ENCODE measurements at places on chromosomes 7 and 10.

GRCh38 chr7:126016722-126017121 lies 1087.1 kb upstream of the POT1 start:
- no peak for DNase-seq

DNA sequence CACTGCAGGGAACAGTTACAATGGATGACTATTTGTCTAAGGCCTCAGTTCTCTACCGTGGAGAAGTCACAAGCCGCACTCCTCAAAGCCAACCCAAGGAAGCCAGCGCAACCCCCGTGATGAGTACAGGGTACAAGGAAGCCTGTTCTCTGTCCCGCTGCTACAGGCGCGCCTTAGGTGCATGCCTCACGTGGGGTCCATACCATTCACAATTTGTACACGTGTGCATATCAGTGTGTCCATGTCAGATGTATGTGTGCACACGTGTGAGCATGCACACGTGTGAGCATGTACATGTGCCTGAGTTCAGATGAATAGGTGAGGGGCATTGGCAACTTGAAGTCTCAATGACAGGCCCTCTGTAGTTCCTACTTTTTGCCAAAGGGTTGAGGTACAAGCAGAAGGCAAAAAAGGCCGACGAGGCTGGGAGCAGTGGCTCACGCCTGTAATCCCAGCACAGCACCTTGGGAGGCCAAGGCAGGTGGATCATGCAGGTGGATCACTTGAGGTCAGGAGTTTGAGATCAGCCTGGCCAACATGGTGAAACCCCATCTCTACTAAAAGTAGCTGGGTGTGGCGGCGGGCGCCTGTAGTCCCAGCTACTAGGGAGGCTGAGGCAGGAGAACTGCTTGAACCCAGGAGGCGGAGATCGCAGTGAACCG lies 62.8 kb downstream of the CTBP2 start:
- no peak for DNase-seq

- DNase-seq: no peak
Observed at GRCh38 chr7:94418851-94419250, 24.2 kb downstream of the COL1A2 start.

- no peak for DNase-seq
Observed at GRCh38 chr7:6284461-6285360, 12.3 kb upstream of the CYTH3 start.

DNA sequence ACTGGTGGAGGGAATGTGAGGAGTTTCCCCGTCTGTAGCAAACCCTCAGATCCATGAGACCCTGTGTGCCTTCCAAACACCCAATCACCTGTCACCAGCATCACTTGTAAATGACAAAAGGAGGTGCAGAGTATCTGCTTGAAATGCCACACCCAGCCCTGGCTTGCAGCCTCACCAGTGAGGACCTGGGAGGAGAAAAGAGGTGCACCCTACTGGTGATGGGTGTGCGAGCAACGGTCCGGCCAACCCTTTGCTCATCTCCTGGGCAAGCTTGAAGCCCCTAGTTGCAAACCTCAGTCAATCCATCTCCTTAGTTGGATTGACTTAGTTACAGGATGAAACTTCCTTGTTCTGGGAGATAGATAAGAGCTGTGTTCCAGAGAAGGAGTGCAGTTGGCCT lies 62.4 kb upstream of the WAPL start:
- DNase-seq: no peak

- DNase-seq: no peak
Observed at GRCh38 chr7:142717453-142717852, 31.8 kb upstream of the PRSS1 start.

GRCh38 chr7:40329601-40330153 lies 194.9 kb downstream of the SUGCT start:
- DNase-seq: peak; percentile 20

DNA sequence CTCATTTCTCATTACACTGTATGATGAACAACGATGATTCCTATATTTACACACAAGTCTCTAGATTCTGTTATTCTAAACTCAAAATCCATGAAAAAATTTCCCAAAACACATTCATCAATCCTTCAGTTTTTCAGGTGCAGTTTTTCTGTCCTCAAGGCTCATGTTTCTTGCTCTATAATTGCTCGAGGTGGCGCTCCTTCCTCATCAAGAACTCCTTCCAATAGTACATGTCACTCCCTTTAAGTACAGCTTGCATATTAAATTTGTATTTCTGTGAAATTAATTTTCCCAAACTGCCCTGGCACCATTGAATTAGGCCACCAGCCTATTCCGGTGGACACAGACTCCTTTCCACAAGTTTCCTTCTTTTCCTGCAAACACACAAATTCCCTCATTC lies 188.7 kb upstream of the MINDY3 start:
- no peak for DNase-seq

- no peak for DNase-seq
Observed at GRCh38 chr10:79420974-79421688, 24.3 kb downstream of the ZCCHC24 start.

- no peak for DNase-seq
Observed at GRCh38 chr7:13989126-13989948, at the start of gene ETV1. Gene ETV1, minus strand, starts transcription at chr7:13989666. Its CDS starts 614 bp downstream, at chr7:13989052.

- no peak for DNase-seq
Observed at GRCh38 chr10:101305320-101306241, 48.4 kb upstream of the BTRC start.

DNA sequence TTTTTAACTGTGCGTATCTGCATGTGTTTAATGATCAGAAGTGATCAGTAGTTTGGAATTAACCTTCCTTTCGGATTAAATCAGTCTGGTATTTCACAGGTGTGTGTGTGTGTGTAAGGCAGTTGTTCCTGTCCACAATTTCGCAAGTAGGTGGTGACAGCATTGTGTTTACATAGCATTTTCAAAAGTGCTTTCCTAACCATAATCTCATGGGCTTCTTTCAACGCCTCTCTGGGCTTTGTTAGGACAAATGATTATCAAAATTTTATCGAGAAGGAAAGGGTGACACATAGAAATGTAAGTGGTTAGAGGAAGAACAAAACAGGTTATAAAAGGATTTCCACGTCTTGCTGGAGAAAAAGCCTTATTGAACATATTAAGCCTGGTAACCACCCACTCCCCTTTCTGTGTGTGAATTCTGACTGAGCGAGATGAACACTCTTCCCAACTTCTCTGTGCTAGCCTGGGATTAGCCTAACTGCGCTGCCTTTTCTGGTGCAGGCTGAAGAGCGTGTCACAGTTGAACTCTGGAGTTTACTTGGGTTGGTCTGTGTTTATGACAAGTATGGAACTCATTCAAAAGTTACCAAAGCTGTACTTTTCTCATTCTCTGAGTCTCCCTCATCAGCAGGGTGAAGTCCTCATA lies 292.3 kb upstream of the PITRM1 start:
- DNase-seq: no peak

- no peak for DNase-seq
Observed at GRCh38 chr7:121195874-121196273, 132.9 kb upstream of the WNT16 start.

- DNase-seq: no peak
Observed at GRCh38 chr7:88224601-88225275, 4.9 kb upstream of the SRI start.

GRCh38 chr10:9625304-9625703 lies 1392.4 kb upstream of the CELF2 start:
- no peak for DNase-seq

DNA sequence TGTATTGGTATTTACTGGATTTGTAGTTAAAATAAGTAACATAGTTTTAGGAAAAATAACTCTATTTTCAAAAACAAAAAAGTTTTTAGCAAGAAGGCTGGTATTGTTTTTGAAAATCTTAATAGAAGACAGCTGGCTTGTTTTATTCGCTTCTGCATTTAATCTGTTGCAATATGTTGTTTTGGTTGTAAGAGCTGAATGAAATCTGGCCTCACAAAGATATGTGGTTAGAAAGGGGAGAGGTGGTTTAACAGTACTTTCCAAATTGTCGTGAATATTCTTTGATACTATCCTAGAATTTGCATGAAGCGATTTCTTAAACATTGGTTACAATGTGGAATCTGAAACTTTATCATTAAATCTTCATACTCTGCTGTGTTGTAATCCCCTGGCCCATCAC lies 355.9 kb upstream of the FZD8 start:
- no peak for DNase-seq

DNA sequence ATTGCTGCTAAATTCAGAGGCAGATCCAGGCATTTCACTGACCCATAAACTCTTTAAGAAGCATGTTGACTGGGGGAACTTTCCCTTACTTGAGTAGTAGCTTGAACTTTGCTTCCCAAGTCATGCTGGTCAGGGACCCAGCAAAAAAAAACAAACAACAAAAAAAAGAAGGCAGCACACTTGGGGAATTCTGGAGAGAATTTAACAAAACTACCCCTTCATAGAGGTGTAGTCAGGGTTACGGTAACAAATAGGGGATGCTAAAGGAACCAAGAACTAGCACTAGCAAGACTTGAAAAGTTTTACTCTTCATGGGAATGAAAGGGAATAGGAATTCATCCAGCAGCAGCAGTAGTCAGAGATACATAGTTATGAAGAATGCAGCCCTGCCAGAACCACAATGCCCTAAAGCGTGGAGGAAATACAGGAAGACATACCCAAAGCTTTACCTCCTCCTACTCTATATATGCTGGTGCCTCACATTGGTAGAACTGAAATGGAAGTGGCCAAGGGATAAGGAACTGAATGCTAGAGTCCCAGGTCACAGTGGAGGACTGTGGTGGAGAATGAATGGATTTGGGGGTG lies 67.3 kb downstream of the PHYHIPL start:
- DNase-seq: no peak

GRCh38 chr7:156095908-156096539 lies 283.8 kb upstream of the SHH start:
- DNase-seq: peak; percentile 28

GRCh38 chr10:73911553-73912004 lies 647 bp downstream of the PLAU start:
- no peak for DNase-seq

GRCh38 chr7:90587766-90588165 lies 8.4 kb upstream of the CDK14 start:
- no peak for DNase-seq

DNA sequence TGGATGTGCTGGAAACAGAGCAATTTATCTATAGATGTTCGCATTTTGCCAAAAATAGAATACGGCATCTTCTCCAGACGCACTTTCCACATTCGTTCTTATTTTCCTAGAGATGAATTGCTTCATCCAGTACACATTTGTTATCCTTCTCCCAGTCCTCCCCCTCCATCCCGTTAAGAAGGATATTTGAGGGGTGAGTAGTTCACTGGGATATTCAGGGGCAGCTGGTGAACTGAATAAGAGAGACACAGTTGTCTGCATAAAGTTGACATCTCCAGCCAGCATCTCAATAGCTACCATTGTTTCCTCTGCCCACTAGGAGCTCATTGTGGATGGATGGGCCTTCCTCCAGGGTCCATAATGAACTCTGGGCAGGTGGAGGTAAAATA lies 456.8 kb upstream of the NRP1 start:
- no peak for DNase-seq

- DNase-seq: no peak
Observed at GRCh38 chr10:70733051-70733450, 52.1 kb downstream of the TBATA start.

GRCh38 chr10:127012071-127012768 lies 107.0 kb downstream of the DOCK1 start:
- no peak for DNase-seq

GRCh38 chr10:22570733-22571430 lies 143.5 kb downstream of the PIP4K2A start:
- DNase-seq: peak; percentile 19

- DNase-seq: no peak
Observed at GRCh38 chr7:150586068-150586784, 19.0 kb downstream of the GIMAP4 start.

DNA sequence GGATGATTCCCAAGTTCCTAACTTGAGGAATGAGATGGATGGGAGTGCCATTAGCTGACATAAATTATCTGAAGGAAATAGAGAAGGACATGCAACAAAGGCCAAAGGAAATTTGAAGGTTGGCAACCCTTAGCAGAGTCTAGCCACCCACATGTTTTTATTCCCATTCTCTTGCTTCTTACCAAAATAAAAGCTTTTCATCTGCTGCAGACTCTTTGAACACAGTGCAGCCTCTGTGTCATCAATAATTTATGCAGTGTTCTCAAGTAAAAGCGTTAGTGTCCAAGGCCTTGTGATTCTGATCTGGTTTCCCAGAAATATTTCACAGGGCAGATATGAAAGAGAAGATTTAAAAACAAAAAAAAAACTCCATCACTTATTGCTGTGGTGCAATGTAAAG lies 98.5 kb downstream of the ST7 start:
- DNase-seq: no peak

GRCh38 chr7:151400626-151401315 lies 9.1 kb downstream of the WDR86 start:
- no peak for DNase-seq

GRCh38 chr10:73902351-73902750 lies 8.6 kb upstream of the PLAU start:
- DNase-seq: no peak

- peak; percentile 55 for DNase-seq
Observed at GRCh38 chr7:140231771-140232491, 55.1 kb upstream of the KDM7A start.

DNA sequence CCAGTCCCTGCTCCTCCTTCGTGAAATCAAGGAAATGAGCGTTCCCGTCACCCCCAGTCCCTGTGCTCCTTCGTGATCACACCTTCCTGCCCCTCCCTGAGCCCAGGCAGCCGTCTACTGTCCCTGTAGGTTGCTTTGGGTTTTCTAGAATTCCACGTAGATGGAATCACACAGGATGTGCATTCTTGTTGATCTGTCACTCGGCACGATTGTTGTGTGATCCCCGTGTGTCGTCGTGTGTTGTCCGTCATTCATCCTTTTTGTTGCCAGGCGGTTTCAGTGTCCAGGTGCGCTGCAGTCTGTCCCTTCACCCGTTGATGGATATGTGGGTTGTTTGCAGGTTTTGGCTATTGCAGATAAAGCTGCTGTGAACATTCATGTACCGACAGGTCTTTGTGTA lies 9.4 kb downstream of the MTG1 start:
- DNase-seq: no peak

- no peak for DNase-seq
Observed at GRCh38 chr7:141550386-141551093, 670 bp upstream of the AGK start.

DNA sequence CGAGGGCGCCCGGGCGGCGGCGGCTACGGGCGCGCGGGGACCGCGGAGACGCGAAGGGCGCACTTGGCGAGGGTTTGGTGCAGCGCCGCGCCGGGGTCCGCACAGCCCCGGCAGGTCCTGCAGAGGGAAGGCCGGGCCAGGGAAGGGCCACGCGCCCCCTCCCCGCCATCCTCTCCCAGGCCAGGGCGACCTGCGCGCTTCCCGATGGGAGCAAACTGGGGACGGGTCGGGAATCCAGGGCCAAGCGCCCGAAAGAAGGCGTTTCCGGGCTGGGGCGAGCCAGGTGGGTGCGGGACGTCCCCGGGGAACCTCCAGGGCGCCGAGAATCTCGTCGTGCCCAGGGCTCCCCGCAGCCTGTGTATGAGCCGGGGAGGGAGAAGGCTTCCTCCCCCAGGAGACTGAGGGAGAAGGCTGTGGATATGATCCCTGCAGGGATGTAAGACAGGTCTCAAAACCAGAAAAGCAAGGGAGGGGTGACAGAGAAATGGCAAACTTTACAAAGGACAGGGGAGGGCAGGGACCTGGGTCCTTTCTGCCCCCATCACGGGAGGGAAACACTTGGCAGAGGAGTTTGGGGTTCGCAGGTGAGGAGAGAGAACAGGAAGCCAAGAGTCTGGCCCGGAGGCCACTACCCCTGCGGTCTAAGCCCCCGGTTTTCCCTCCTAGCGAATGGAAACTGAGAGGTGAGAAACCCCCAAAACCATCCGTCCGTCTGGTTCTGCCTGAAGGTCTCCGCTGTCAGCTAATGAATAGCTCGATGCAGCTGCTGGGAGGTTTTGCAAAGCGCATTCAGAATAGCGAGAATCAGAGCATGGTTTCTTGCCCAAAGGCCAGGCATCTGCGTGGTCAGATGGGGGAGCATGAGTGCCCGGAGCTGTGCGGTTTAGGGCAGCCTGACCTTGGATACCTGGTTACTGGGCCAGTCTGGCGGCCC lies 674 bp downstream of the AMZ1 start:
- no peak for DNase-seq
